A549 treated with CpdA at 1 μM for 4 hours (cell line): ENCODE measurements at places on chromosomes 5 and 9. TPM values are rescaled to one million over a fixed set of nuclear protein-coding genes. Genes with fewer than 3 reads are reported as not detected.

The NUTM2G gene
- total RNA-seq: not detected in 5 replicates

The OR13C2 gene
- not detected in 5 replicates for total RNA-seq

The SET gene
- total RNA-seq: 408 to 577 TPM (median 430 TPM) in 5 replicates

The GAPT gene
- not detected in 5 replicates for total RNA-seq

The AK8 gene
- 0.84 to 1.4 TPM (median 1.2 TPM) in 5 replicates for total RNA-seq

The NCS1 gene
- 34.8 to 55.3 TPM (median 51.4 TPM) in 5 replicates for total RNA-seq

The SCGB3A1 gene
- not detected in 5 replicates for total RNA-seq

The C9orf85 gene
- total RNA-seq: 13.5 to 18.7 TPM (median 13.8 TPM) in 5 replicates

The DOK3 gene
- 3.4 to 6.8 TPM (median 4.7 TPM) in 5 replicates for total RNA-seq

The CATSPER3 gene
- total RNA-seq: 0.21 to 0.59 TPM (median 0.41 TPM) in 5 replicates
